HepG2 (cell line): ENCODE measurements at places on chromosomes 16 and 17. TPM values are rescaled to one million over a fixed set of nuclear protein-coding genes. Genes with fewer than 3 reads are reported as not detected.

PSMD3 gene
- total RNA-seq: 114 and 146 TPM in 2 replicates

DNA sequence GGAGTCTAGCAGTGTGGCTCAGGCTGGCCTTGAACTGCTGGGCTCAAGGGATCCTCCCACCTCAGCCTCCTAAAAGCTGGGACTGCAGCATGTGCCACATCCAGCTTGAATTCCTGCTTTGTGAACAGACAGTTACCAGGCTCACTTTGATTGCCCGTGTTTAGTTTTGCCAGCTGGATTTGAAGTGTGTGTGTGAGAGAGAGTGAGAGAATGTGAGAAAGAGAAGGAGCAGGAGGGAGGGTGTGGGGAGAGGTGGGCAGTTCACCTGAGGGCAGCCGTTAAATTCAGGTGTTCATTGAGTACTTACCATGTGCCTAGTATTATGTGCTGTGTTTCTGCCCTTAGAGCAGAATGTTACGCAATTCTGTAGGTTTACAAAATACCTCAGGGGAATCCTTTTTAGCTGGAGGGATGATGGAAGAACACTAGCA is 4.7 kb downstream of the DUSP14 start:
- H3K27ac ChIP-seq: peak overlapping the region; percentile 67
- H3K4me3 ChIP-seq: no peak overlapping the region
- H3K27me3 ChIP-seq: no peaks in the 10 kb centered on the region; the same call in 2 of the 3 replicates
- H3K36me3 ChIP-seq: no peaks in the 10 kb centered on the region
- H3K4me1 ChIP-seq: peaks cover 61% of the 10 kb centered on the region

PRDM7 gene
- not detected in 2 replicates for total RNA-seq

- H3K4me1 ChIP-seq: peaks cover 20% of the 10 kb centered on the region
- no peak overlapping the region for H3K27ac ChIP-seq
- no peaks in the 10 kb centered on the region for H3K27me3 ChIP-seq
- H3K4me3 ChIP-seq: no peak overlapping the region
Measured at GRCh38 chr16:14416184-14416583, 213.9 kb downstream of the PARN start.

TLCD2 gene
- 0.84 and 1.1 TPM in 2 replicates for total RNA-seq

GRCh38 chr17:53134548-53134947 is 688.2 kb upstream of the KIF2B start:
- no peaks in the 10 kb centered on the region for H3K36me3 ChIP-seq
- H3K27me3 ChIP-seq: no peaks in the 10 kb centered on the region
- DNase-seq: no peak
- no peaks in the 10 kb centered on the region for H3K4me1 ChIP-seq
- H3K27ac ChIP-seq: no peak overlapping the region

- peak; percentile 56 for DNase-seq
- H3K4me1 ChIP-seq: peaks cover 83% of the 10 kb centered on the region
- no peaks in the 10 kb centered on the region for H3K36me3 ChIP-seq
- H3K27ac ChIP-seq: peak overlapping the region; percentile 63
- peak overlapping the region; percentile 63 for H3K4me3 ChIP-seq
- no peaks in the 10 kb centered on the region for H3K27me3 ChIP-seq
Measured at GRCh38 chr17:76251478-76252039, 11.3 kb upstream of the RNF157 start.

GRCh38 chr16:75495076-75495674 is at the start of gene CHST6:
Gene CHST6, minus strand, starts transcription at chr16:75495441. Its CDS starts 15,613 bp downstream, at chr16:75479828.
- DNase-seq: peak; percentile 52
- H3K36me3 ChIP-seq: no peaks in the 10 kb centered on the region
- peak within 1 kb of the TSS; percentile 47 for H3K4me3 ChIP-seq
- H3K27ac ChIP-seq: no peak within 1 kb of the TSS
- no peaks in the 10 kb centered on the region; the same call in 1 of the 2 replicates for H3K27me3 ChIP-seq
- H3K4me1 ChIP-seq: peaks cover 39% of the 10 kb centered on the region

- no peak overlapping the region for H3K4me3 ChIP-seq
- H3K27ac ChIP-seq: no peak overlapping the region
- peaks cover 16% of the 10 kb centered on the region for H3K4me1 ChIP-seq
- H3K36me3 ChIP-seq: no peaks in the 10 kb centered on the region
- no peaks in the 10 kb centered on the region for H3K27me3 ChIP-seq
- peak; percentile 75 for DNase-seq
Measured at GRCh38 chr16:9545522-9546437, 454.3 kb downstream of the HAPSTR1 start.

USP36 gene
- total RNA-seq: 29.6 and 30.7 TPM in 2 replicates

- DNase-seq: peak; percentile 27
- H3K27me3 ChIP-seq: no peaks in the 10 kb centered on the region; the same call in 1 of the 2 replicates
- peak overlapping the region; percentile 33; the same call in 1 of the 2 replicates for H3K4me3 ChIP-seq
- peak overlapping the region; percentile 49 for H3K27ac ChIP-seq
- no peaks in the 10 kb centered on the region for H3K36me3 ChIP-seq
Measured at GRCh38 chr17:6677158-6677831, 25.7 kb downstream of the C17orf100 start.

GRCh38 chr16:5064915-5065314 is 841 bp downstream of the C16orf89 start:
- DNase-seq: no peak
- H3K36me3 ChIP-seq: no peaks in the 10 kb centered on the region
- H3K4me1 ChIP-seq: peaks cover 21% of the 10 kb centered on the region

- DNase-seq: no peak
- peaks cover 18% of the 10 kb centered on the region for H3K4me1 ChIP-seq
Measured at GRCh38 chr17:68533887-68534694, 21.9 kb downstream of the PRKAR1A start.

DNA sequence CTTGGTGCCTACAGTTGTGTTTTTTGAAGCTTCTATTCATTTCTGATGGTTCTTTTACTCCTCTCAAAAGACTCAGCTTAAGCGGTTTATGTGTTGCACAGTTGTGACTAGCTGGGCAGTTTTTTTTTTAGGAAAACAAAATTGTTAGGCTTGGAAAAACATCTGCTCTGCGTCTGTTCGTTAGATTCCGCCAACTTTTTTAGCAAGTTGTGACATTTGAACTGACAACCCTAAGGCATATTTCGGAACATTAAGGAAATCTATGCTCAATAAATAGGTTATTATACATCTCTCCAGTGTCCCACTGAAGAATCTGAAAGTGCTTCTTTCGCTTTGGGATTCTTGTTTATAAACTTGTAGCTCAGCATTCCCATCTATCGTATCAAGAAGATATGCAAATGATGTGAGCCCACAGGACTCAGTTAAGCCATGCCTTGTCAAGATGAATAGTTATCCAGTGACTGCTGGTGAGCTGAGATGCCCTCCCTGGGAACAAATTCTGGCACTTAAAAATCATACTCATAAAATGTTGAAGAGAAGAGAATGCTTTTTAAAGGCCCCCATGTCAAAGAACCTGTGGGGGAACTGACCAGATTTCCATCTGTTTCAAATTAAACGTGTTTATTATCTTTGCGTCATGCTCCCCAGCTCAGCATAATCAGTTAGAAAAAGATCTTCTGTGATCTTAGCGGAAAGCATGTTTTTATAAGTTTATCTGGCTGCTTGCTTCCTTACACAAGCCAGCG is 109.0 kb upstream of the FAM20A start:
- H3K36me3 ChIP-seq: no peaks in the 10 kb centered on the region
- no peak overlapping the region for H3K4me3 ChIP-seq
- H3K4me1 ChIP-seq: no peaks in the 10 kb centered on the region
- no peaks in the 10 kb centered on the region for H3K27me3 ChIP-seq

CTRB2 gene
- not detected in 2 replicates for total RNA-seq

EVI2B gene
- not detected in 2 replicates for total RNA-seq

GRCh38 chr17:1109606-1110540 is 69.9 kb downstream of the ABR start:
- DNase-seq: peak; percentile 39
- peak overlapping the region; percentile 48 for H3K27ac ChIP-seq
- peaks cover 57% of the 10 kb centered on the region for H3K4me1 ChIP-seq
- no peaks in the 10 kb centered on the region for H3K27me3 ChIP-seq
